ENCODE measurements at places on chromosomes 4 and X.

- DNase-seq = no peak
Observed at GRCh38 chrX:12526306-12526705, 264.9 kb upstream of the PRPS2 start.

DNA sequence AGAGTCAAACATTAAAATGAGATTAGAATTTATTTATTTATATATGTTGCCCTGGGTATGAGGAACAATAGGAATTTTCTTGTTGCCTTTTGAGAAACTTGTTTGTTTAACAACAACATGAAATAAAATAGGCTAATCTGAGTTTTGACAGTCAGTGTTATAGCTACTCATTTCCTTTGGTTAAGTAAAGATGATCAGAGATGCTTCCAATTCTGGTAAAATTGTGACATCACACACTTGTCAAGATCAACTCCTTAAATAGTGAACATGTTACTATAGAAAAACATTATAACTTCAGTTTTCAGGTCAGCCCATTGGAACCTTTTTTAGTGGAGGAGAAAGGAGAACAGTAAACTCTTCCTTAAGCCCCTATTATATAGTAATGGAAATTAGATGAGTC is 136.1 kb downstream of the STIM2 start:
- DNase-seq = no peak

DNA sequence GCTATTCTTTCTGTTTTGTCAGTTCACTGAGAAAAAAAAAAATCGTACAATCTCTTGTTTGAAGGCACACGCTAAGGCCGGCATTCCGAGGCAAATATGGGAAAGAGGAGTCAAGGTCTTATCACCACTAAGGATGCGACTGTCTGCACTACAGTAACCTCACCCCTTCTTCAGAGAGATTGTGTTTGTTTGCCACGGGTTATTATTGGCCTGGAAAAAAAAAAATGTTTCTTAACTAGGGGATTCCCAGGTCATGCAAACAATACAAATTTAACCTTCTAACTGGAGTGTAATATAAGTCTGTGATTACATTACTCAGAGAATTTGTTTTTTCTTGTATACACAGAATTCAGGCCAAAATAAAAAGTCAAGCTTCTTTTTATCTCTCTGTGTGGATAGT is 168.3 kb downstream of the TMA16 start:
- no peak for DNase-seq

GRCh38 chr4:166839615-166840251 is 394.6 kb downstream of the SPOCK3 start:
- no peak for DNase-seq

GRCh38 chrX:3711331-3711917 is 2.0 kb downstream of the PRKX start:
- DNase-seq = peak; percentile 41

DNA sequence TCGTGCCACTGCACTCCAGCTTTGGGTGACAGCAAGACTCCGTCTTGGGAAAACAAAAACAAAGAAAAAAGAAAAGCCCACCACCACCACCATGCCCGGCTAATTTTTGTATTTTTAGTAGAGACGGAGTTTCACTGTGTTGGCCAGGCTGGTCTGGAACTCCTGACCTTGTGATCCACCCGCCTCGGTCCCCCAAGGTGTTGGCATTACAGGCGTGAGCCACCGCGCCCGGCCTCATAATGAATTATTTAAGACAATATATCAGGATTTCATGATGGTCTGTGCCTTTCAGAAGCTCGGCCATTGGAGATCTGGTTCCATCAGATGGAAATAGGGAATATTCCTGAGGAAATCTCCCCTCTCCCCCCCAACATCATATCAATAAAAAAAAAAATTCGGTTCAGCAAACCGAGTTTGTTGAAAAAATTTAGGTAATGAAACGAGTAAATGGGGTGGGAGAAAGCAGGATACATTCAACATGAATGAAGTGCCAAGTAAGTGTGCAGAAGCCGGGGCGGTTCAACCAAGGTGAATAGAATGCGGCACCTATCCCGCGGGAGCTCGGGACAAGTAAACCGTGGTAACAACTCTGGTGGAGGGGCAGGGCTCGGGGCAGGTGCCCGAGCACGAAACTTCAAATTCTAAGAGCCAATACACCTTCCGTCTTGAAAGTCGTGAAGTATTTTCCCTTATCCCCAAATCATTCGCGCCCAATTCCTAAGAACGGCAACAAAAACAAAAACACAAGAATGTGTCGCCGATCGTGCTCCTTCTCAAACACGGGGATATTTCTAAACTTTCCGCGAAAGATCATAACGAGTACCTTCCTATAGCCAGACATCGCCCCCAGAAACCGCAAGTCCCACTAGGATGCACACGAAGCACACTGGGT is 773 bp upstream of the TXLNG start:
- no peak for DNase-seq

DNA sequence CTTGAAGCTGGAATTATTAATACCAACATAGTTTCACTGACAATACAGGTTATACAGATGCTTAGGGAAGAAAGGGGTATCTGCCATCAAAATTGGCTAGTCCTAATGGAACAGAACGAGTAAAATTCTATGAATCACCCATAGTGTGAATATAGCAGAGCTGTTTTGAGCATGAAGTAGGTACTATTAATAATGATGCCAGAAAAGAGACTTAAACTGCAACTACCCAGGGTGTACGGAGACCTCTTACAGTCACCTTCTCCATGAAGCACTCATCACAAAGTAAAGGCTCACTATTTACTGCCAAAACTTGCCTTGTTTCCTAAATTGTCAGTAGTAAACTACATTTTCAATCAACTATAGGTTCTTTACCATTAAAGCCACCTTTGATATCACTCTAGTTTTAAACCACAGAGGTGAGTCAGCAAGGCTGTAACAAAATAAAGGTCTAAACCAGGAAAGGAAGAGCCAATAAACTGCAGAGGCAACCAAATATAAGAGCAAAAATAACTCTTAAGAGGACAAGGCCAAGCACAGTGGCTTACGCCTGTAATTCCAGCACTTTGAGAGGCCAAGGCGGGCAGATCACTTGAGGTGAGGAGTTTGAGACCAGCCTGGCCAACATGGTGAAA is 114.4 kb downstream of the FRYL start:
- no peak for DNase-seq

DNA sequence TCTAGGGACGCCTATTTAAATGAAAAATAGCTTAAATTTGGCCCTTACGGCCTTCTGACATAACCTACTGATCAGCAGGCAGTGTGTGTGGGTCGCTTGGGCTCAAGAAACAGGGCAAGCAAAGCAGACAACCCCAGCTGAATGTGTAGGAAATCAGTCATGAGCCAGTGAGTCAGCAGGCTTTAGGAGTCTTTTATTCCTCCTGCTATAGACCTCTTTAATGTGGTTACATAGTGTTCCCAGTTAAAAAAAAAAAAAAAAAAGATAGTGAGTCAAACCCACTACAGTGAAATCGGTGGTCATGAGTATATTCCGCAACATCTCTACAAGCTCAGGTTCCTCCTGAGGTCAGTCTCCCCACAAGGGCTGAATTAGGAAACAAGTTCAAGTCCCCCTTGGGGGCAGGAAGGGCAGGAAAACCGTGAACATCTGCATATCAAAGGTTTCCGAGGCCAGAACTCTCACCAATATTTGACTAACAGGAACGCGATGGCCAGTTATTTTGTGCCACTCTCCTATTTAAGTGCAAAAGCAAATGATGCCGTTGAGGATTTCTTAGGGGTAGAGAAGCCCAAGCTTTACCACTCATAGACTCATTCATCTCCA is 32.7 kb downstream of the ACSL1 start:
- no peak for DNase-seq

Measured in effector memory CD8-positive, alpha-beta T cell (primary cell).